Activated CD4-positive, alpha-beta T cell treated with anti-CD3 and anti-CD28 coated beads, Interleukin-2, amount 10 ng/mL, durations not matched to agents 24 days and 14 days (primary cell): ENCODE measurements at places on chromosomes 11 and 22.

DNA sequence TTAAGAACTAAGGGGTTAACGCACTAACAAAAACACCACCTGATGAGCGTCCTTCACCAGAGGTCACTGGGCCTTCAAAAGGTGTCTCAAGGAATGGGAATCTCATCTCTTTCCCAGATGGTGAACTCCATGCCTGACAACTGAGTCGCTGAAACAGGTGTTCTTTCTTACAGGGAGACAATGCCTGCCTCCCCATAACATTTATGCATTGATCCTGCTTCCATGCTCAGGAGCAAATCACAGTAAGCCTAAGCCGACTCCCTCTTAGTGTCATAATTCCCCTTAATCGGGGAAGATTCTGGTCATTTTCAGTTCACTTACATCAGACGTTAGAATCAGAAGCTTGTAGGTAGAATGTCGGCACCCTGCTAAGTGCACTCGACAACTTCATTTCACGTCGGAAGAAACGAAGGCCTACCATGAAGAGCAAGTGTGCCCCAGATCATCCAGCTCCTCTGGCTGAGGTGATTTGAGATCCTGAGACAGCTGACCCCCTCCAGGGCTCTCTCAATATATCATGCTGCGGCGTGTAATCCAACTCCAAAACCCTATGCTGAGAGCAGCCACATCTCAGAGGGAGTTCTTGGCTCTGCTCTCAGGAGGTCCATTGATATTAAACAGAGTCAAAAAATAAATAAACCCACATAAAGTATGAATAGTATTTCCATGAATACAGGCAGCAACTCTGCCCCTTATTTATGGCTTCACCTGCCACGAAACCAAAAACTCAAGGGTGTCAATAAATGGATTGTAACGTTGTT lies 163.1 kb downstream of the LARGE1 start:
- DNase-seq = no peak

GRCh38 chr11:28176351-28176750 lies 68.2 kb downstream of the METTL15 start:
- DNase-seq = no peak

DNA sequence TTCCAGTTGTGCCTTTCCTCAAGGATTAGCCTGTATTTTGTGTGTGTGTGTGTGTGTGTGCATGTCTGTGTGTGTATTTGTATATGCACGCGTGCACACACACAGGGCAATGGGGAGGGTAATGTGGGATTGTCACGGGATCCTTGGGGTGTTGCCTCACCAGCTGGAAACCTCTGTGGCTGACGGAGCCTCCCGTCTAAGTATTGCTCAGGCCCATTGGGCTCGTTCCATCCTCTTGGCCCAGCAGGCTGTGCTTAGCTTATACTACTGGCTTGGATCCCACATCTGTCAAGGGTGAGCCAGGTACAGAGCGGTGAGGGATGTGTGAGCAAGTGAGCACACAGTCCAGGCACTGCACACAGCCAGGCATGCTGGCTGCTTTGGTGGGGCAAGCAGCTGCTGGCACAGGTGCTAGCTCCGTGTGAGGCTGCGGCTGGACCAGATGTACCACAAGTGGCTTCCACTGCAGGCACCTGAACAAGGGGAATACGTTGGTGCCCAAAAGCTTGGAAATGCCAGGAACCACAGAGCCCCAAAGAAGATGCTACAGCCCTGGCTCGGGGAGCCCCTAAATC lies 462.8 kb downstream of the NELL1 start:
- no peak for DNase-seq

- DNase-seq = no peak
Measured at GRCh38 chr11:73454987-73455386, 78.8 kb downstream of the RELT start.

DNA sequence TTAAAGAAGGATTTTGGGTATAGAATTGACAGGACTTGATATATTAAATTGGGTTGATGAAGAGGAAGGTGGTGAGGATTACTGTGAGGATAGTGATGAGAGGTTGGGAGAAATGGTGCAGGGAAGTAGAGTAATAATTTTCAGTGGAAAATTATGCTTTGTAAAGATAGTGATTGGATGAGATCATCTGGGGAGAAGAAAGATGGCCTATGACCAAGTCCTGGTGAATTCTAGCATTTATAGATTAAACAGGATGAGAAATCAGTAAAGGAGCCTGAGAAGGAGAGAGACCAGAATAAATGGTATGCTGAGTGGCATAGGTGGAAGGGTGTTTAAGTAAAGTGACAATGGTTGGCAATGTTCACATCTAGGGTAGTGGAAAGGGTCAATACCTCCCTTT lies 15.0 kb downstream of the IPO7 start:
- DNase-seq = no peak

DNA sequence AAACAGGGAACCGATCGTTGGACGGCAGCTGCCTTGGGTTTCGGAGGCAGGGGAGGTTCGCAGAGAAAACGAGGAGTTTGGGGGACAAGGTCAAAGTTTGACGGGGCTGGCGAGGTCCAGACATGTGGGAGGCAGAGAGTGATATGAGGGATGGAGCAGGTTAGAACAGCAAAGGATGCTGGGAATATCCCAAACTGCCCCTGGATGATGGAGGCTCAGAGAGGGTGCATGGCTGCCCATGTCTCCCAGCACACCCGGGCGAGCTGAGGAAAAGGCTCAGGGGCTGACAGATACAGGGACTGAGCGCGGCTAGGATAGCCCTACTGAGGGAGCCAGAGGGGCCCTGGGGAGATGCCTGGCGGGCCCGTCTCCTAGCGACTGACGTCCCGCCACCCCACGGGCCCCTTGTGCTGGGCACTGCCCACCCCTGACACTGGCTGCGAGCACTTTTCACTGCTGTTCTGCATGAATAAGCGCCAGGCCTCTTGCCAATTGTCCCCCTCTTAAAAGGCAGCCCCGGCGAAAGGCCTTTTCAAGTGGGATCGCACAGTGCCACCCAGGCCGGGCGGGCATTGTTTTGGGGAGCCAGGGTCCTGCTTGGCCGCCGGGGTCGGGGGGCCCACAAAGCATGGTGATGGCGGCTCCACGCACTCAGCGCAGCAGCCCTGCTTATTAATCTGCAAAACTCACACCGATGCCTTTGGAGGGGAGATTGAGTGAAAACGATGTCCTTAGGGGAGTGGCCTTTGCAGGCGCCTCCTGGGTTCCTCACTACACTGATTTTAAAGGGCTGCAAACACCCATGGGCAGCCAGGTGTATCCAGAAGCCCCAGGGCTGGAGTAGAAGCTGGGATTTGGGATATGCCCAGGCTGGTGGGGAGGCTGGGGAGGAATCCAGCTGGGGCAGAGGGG lies 90.0 kb upstream of the LINC01488 start:
- no peak for DNase-seq

DNA sequence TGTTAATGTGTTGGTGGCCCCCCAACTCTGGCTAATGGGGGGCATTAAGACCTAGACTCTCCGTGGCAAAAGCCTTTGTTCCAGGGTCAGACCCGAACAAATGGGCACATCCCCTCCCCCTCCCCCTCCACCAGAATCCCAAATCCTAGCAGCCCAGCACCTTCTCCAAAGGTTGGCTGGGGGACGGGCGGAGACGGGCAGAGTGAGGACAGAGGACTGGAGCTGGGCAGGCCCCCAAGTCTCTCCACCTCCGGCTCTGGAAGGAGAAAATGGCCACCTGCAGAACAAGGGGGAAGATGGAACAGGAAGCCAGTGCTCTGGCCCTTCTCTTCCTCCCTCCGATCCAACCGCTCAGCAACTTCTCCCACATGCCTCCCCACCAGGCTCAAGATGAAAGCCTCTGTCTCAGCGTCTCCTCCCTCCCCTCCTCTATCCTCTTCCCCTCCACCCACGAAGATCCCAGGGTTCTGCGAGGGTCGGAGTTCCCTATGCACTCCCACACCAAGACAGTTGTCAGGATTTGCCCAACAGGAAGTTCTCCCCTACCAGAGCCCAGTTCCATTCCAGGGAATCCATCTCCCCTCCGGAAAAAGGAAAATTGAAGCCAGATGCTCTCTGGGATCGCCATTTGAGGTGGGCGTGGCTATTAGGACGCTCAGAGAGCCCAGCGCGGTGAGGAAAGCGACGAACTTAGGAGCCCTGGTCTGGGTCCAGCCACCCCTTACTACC lies 20.1 kb downstream of the ADA2 start:
- DNase-seq = no peak

DNA sequence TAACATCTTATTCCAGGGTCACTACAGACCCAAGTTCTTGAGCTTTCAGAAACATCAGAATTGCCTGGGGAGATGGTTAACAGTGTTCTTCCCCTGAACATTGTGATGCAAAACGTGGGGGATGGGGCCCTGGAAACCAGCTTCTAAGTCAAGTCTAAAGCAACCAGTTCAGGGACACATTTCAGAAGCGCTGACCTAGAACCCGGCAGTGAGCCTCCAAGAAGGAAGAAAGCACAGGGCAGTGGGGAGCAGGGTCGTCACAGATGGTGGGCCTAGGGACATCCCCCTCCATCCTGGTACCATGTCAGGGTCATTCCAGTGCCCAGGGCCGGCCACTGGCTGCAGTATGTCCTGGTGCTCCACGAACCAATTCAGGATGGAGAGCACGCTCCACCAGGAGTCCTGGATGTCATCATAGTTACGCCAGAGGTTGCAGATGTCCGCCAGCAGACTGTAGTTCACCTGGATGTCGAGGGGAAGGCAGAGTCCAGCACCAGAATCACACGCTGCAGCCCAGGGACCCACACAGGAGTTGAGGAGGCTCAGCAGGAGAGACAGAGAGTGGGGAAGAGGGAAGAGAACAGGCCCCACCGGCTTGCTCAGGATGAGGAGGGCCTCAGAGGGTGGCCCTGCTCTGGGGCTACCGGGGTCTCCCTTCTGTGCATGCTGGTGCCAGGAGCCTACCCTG lies 5.0 kb downstream of the NAGA start:
- DNase-seq = no peak

- no peak for DNase-seq
Measured at GRCh38 chr11:102446606-102447005, 6.0 kb downstream of the TMEM123 start.

DNA sequence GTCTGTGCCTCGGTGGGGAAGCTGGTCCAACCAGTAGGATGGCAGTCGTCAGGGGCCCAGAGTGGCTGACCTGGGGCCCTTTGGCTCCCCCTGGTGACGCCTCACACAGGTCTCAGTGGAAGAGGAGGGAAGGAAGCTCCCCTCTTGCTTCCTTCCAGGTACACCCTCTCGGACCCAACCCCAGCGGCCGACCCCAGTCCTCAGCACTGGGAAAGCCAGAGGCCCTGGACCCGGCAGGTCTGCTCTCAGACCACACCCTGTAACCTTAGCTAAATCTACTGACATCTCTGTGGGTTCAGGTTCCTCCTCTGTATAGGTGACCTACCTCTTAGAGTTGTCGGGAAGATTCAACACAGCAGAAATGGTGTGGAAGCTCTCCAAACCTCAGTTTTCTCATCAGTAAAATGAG lies 3.4 kb upstream of the SCUBE1 start:
- DNase-seq = peak; percentile 91

- no peak for DNase-seq
Measured at GRCh38 chr11:86118253-86118652, 49.4 kb upstream of the PICALM start.

DNA sequence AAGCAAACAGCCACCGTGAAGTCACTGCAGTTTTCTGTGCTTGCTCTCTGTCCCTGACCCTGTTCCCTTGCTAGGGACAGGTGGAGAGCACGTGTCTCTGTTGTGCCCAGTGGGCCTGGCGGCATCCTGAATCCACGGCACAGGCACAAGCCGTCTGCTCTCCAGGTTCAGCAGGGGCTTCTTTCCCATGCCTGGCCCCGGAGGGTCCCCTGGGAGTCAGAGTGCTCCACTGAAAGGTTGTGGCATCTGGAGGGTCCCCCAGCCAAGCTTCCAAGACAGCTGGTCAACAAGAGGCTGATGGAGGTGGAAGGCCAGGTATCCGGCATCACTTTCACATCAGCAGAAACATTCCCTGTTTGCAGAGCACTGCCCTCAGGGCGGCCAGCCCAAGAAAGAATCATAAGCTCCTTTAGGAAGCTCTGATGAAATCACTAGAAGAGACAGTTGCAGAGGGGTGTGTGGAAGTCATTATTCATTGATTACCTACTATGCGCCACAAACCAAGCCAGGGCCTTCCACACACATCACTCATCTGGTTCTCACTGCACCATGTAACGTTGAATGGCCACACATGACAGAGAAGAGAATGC lies 346.4 kb upstream of the B3GAT1 start:
- no peak for DNase-seq

DNA sequence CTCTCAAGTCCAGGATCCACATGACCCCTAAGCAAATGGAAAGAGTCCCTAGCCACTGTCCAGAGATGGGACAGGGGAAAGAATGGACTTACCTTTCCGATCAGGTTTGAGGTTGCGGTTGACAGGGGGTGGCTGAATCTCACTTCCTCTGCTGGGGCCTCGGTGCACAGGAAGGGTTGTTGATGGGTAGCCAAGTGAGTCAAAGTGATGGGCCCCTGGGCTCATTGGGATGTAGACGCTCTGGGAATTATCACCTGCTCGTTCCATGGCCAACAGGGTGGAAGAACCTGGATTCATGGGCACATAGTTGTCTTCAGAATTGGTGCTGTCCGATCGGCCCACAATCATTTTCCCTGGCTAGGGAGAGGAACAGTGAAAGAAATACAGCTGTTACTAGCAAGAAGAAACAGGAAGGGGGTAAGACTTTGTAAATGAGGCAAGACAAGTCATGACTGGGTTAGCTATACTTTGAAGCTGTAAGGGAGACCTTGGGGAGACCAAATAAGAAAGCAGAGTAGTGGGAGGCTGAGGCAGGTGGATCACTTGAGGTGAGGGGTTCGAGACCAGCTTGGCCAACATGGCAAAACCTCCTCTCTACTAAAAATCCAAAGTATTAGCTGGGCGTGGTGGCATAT lies 34.7 kb downstream of the USP35 start:
- no peak for DNase-seq

DNA sequence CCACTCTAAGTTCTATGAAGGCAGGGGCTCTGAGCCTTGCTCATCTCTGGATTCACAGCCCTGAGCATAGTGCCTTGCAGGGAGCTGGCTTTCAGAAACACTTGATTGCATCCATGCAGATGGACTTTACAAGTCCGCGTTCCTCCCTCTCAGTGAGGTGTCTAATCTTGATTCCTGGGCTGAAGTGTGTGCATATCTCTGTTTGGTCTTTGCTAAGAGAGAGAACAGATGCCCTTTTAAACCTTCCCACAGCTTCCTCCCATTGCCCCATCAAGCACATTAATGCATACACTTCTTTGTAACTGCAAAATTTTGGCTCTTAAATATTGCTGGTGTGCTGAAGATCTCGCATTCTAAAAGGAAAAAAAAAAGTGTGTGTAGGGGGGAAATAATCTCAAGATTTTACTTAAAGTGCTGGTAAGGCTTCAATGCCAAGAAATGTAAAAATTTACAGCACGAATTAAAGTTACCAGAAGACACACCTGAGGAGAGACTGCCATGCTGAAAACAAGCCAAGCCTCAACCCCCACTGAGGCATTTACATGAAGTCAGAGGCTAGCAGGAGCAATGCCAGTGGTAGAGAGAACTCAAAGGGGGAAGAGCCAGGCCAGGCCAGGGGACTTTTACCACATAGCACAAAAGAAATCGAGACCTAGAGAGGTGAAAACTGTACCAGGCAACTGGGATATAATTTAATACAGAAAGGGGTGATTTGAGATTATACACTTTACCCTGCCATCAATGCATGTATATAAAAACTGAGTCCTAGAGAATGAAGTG lies 492.1 kb downstream of the SOX6 start:
- DNase-seq = no peak

- DNase-seq = peak; percentile 84
Measured at GRCh38 chr22:32796865-32797573, 4.5 kb upstream of the TIMP3 start.

GRCh38 chr22:43448048-43448447 lies 36.2 kb downstream of the MPPED1 start:
- no peak for DNase-seq

- DNase-seq = no peak
Measured at GRCh38 chr11:3666023-3666530, 5.1 kb downstream of the CHRNA10 start.
